ENCODE measurements at places on chromosomes 4 and X.

DNA sequence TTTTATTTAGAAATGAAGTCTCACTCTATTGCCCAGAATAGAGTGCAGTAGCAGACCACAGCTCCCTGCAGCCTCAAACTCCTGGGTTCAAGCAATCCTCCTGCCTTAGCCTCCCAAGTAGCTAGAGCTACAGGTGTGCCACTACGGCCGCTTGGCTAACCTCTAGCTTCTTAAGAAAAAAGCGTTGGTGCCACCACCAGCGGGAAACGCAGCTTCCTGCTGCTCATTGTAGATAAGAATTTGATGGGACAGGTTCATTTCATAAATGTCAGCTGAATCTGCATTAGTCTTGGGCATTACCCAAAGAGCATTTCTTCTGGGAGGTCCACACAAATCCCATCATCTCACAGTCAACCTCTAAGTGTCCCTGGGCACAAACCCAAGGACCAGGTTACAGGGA lies 33.2 kb upstream of the NAP1L5 start:
- DNase-seq, result no peak

DNA sequence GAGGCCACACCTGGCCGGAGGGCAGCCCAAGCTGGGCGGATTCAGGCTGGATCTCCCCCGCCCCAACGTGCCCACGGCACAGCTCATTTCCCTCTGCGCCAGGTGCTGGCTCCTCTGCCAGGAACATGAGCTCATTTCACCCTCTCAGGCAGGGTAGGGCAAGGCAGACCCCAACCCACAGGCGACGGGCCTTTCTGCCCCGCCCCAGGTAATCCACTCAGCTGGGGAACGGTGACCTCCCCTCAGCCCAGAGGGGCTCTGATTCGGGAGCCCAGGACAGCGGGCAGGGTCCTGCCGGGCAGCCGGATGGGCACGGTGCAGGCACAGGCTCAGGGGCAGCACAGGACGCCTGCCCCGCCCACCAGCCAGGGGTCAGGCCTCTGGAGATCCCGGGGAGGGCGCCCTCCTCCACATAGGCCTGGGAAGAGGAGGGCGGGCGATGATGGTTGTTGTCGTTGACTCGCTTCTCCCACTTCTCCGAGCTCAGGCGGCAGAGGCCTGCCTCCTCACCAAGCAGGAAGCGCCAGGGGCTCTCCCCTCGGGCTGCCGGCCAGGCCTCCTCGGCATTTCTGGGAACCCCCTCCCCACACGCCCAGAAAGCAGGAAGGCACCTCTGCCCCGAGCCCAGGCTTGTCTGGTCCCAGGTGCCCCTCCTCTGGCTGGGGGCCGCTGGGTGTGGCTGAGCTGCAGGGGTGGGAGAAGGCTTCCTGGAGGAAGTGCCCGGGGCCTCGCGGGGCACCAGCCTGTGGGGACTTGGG lies 31.1 kb downstream of the TACC3 start:
- DNase-seq, result no peak

DNA sequence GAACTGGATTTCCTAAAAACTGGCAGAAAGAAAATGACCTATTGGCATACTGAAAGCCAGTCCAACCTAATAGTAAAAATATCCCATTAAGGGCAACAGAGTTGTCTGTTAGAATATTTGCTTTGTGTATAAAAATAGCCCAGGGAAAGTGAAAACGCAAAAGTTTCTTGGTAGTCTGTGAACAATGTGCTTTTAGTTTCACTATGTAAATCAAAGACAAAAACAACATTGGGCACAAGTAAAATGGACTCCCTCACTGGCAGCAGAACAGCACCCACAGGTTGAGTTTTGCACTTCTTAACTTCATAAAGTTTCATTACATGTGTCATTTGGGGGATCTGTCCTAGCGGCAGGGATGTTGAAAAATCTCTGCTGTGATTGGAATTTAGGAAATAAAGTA lies 4.3 kb upstream of the FGG start:
- no peak for DNase-seq

DNA sequence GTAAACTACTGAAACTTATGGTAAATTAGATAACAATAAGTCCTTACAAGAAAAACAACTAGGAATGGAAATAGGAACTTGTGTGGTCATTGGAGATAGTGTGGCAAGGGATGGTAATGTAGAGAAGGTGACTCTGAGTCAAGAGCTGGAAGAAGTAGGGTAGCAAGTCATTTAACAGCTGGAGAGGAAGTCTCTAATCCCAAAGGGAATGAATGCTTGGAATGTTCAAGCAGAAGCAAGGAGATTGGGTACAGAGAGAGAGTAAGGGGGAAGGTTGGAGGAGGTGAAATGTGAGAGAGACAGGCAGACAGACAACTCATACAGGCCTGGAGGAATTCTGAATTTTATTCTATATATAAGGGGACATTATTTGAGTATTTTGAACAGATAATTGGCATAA lies 260.6 kb upstream of the MAD2L1 start:
- DNase-seq, result no peak

DNA sequence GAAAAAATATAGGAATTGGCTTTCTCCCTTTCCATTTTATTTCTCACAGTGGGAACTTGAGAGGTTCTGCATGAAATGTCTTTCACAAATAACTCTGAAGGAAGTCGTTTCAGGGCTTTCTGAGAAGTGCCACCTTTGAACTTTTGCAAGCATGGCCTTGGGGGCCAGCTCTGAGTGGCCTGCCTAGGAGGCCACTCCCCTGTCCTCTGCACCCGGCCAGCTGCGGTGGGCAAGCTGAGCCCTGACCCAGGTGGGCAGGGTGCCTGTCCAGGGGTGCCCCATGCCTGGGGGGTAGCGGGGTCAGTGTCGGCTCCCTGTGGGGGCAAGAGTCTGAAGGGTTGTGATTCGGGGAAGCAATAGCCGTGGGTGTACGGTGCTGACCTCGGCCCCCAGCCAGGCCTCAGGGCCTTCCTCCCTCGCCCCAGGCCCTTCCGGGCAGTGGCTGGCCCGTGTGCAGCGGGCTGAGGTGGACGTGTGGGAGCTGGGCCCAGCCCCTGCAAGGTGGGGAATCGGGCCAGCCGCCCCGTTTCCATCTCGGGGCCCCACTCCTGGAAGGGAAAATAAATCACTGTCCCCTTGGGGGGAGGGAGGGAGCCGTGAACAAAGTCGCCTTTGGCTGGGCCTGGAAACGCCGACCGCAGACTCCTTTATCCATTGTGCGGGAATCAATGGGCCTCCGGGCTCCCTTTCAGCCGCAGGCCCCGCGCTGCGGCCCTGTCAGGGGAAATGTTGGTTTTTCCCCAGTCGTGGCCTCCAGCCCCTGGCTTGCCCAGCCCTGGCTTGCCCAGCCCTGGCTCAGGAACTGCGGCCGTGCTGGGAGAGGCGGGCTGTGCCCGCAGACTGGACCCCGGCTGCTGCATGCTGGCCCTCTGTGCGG lies 3.1 kb downstream of the FGFRL1 start:
- no peak for DNase-seq

GRCh38 chr4:139768896-139769295 lies 103.3 kb downstream of the MGST2 start:
- no peak for DNase-seq

GRCh38 chrX:40573763-40574162 lies 7.0 kb upstream of the ATP6AP2 start:
- no peak for DNase-seq

- DNase-seq, result no peak
These were observed 3.9 kb downstream of the BMP2K start for GRCh38 chr4:78780093-78780492.

- no peak for DNase-seq
These were observed 523.6 kb downstream of the TRAM1L1 start for GRCh38 chr4:116561768-116562167.

DNA sequence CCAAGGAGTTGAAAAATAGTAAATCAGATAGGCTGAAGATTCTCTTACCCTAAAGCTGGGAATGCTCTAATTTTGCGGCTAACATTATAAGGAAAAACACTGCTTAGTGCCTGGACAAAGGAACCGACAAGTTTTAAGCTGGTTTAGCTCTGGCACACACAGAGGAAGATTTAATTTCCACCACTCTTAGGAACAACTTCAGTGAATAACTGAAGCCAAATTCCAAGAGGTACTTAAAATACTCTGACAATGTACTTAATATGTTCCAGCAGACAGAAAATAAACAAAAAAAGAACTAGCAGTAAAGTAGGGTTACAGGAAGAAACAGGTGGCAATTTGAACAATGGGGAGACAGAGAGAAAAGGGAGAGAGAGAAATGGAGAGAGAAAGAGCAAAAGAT lies 340.8 kb upstream of the NDST4 start:
- no peak for DNase-seq

- no peak for DNase-seq
These were observed 61.5 kb downstream of the PDK3 start for GRCh38 chrX:24526616-24527015.

GRCh38 chr4:64271601-64272081 lies 137.6 kb downstream of the TECRL start:
- DNase-seq, result no peak

DNA sequence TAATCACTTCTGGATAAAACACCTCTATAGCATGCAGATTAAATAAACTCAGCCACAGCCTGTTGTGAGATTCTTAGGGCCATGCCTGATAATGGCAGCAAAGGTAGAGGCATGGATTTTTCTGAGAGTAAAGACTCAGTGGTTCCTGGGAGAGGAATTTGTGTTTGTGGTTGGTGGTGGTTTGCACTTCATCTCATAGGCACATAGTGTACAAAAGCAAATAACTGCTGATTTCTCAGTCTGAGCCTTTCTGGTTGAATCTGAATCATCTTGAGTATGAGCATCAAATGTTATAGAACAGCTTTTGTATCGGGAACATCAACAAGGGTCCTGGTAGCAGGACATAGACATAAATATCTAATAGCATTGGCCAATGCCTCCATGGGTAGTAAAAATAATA lies 274.3 kb downstream of the FRMPD4 start:
- DNase-seq, result no peak

DNA sequence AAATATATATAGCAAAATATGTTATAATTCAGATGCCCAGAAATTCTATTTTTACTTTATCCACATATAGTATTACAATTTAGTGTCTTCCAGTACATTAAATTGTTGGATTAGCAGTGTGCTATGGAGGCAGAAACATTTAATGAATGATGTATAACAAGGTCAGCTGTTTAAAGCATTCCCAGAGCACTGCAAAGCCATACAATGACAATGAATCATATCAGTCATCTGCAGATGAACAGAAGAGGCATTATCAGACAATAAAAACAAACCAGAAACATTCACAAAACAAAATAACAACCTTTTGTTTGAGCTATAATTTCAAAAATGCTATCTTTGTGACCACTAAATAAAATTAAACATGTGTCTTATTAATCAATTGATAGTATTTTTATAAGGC lies 524.2 kb downstream of the FAT4 start:
- no peak for DNase-seq

GRCh38 chrX:41148553-41148952 lies 63.3 kb downstream of the USP9X start:
- DNase-seq, result no peak

DNA sequence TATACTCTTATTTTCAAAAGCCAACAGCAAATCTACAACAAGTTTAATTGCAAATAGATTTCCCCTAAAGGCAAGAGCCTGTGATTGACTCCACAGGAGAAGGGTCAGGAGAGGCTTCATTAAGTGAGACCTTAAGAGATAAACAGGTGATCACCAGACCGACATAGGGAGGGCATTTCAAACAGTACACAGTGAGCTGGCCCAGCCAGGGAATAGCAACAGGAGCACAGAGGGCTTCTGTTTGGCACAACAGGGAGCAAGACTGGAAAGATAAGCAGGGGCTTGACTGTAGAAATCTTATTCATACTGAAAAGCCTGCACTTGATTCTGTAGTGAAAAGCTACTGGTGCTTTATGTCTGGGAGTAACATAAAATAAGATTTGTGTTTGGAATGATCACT lies 3.9 kb downstream of the RUFY3 start:
- DNase-seq, result no peak

GRCh38 chr4:155564880-155565279 lies 101.8 kb upstream of the GUCY1A1 start:
- no peak for DNase-seq

GRCh38 chr4:152981278-152981677 lies 45.2 kb downstream of the FHDC1 start:
- no peak for DNase-seq

- DNase-seq, result peak; percentile 16
These were observed at the start of gene NAT8L for GRCh38 chr4:2059046-2059725. Gene NAT8L (plus strand): TSS chr4:2059327. CDS start chr4:2059512, 185 bp downstream.

GRCh38 chr4:169899295-169899694 lies 126.9 kb downstream of the MFAP3L start:
- DNase-seq, result no peak

DNA sequence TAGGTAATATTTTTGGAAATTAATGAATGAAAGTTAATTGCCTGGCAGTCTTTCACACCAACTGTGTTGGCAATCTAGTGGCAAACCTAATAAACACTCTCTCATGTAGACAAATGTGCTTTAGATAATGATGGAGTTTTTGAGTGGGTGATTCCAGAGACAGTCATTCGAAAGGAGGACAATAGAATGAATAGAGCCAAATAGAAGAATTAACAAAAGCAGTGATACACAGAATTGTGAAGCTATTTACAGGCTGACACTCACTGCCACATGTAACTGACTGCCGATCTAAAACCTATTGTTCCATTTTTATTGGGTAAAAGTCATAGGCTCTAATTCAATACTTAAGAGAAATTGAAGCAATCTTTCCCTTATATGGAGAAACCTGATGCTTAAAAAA lies 338.5 kb downstream of the PCDH7 start:
- no peak for DNase-seq

DNA sequence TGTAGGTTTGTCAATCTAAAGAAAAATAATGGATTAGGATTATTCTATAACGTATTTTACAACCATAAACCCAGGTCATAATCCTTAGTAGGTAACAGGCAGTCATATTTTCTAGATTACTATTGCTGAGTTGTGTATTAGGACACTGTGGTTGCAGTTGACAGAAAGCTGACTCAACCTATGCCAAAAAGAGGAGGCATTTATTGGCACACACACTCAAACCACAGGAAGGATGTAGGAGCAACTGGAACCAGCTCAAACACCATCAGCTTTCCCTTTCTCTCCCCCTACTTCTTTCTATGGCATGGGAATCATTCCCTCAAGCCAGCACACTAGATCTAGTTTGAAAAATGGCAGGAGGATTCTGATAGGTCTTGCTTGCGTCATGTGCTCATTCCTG lies 136.4 kb upstream of the FAM9C start:
- no peak for DNase-seq

DNA sequence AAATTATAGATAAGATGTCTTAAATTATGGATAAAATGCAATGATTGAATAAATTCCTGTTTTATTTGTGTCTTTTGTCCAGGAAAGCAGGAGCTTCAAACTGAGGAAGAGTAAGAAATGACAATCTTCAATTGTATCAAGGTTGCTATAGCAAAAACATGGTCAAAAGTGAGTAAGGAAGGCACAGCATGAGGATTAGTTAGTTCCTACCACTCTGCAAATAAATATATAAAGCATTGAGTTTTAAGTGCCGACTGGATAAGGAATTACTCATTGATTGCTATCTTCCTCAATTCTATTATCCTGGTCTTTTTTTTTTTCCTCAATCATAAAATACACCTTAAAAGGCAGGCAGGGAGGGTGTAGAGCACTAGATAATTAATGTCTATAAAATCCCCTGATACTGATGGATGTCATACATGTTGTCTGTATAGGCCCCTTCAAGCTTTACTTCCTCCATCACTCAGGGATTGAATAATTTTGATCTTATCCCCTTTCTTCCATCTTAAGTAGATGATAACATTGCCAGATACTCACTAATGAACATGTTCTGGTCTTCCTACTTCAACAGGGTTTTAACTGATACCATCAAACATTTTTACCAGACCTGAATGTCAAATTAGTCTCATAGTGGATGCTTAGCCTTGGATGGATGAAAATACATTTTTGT lies 86.6 kb downstream of the MID1 start:
- no peak for DNase-seq

- no peak for DNase-seq
These were observed 51.2 kb upstream of the MTNR1A start for GRCh38 chr4:186606591-186606992.

Measured in NCI-H1048 (cell line).